ENCODE measurements at places on chromosomes 7 and 10.

DNA sequence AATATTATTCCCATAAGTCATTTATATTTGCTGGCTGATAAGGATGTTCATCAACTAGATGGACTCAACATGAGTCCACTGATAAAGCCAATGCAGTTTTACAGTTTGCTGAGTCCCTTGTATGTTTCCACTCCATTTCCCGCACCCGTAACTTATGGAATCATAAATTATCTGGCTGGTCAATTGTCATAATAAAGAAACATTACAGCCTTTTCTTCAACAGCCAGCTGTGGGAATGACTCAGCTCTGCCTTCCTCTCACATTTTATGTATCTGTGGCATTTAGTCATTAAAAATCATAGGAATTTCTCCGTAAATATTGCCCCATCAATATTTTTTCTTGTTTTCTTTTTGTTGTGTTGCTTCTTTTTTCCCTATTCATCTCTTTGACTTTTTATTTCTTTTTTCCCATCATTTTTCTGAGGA, 22.3 kb upstream of the TMEM26 start:
- DNase-seq = no peak

DNA sequence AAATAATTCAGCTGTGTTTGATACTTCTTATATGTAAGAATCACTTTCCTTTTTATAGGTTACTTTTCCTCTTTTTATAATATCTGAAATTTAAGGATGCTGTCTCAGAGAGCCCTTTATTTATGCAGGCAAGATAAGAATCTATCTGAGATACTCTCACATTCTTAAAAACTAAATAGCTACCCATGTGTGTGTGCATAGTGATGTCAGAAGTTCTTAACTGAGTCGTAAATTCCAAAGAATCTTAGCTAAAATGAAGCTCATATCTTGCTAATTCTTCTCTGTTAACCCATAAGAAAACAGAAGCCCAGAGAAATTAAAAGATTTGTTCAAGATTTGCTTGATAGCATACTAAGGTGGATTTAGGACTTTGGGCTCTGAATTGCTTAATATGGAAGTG, 118.5 kb downstream of the PCDH15 start:
- DNase-seq = no peak

- peak; percentile 85 for DNase-seq
Observed at GRCh38 chr10:1109795-1110673, 53.8 kb downstream of the WDR37 start.

DNA sequence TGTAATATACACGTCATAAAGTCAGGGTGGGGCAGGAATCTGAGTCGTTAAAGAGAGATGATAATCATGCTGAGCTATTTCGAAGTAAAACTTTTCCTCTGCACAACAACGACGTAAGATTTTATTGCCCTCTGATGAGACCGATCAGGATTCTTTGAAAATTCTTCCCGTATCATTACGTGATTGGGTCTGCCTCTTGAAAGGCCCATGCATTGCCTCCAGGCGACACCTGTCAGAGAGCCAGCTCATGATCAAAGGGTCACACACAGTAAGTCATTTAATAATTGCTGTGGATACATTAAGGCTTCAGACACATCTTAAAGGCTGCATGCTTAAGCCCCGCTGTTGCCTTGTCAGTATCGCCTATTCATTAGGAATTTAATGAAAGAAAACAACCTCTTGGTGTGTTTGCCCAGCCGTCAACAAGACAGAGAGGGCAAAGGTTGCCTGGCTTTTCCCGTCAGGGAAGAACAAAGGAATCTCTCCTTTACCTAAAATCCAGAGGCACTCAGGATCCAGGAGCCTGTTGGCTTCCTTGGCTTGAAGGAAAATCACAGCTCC, 189.0 kb upstream of the SH2B2 start:
- DNase-seq = no peak

GRCh38 chr7:148495605-148496004, 95.0 kb upstream of the C7orf33 start:
- no peak for DNase-seq

- no peak for DNase-seq
Observed at GRCh38 chr10:26093229-26093628, 123.3 kb upstream of the GAD2 start.

DNA sequence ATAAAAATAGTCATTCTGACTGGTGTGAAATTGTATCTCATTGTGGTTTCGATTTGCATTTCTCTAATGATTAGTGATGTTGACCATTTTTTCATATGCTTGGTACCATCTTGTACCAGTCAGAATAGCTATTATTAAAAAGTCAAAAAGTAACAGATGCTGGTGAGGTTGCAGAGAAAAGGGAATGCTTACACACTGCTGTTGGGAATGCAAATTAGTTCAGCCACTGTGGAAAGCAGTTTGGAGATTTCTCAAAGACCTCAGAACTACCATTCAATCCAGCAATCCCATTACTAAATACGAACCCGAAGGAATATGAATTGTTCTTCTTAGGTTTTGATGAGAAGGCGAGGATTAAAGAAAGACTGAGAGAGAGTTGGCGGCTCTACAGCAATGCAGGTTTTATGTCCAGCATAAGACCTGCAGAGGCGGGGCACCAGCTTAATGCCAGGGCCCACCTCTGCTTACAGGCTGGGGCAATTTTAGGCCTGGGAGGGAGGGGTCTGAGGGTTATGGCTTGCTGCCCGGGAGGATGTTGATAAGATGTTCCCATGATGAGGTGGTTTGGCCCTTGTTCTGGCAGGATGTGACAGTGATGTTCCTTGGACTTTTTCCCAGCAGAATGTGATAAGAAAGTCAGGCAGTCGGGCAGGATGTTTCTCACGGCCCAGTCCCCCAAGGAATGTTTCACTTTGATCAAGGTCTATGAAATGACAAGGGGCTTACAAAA, 74.4 kb downstream of the MEST start:
- peak; percentile 34 for DNase-seq

GRCh38 chr7:41573443-41573842, 129.4 kb downstream of the INHBA start:
- DNase-seq = no peak

DNA sequence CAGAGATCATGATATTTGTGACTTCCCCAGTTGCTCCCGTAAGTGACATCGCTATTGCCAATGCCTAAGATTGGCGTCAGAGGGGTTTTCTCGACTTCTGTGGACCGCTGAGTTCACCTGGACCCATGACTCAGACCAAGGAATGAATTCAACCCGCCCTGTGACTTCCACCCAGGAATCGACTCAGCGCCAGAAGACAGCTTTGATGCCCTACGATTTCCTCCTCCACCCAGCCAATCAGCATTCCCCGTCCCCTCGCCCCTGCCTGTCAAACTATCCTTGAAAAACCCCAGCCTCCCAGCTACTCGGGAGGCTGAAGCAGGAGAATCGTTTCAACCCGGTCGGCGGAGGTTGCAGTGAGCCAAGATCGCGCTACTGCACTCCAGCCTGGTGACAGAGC, 58.3 kb downstream of the MICALL2 start:
- DNase-seq = no peak

- peak; percentile 79 for DNase-seq
Observed at GRCh38 chr7:74092964-74093471, 9.4 kb downstream of the LIMK1 start.

DNA sequence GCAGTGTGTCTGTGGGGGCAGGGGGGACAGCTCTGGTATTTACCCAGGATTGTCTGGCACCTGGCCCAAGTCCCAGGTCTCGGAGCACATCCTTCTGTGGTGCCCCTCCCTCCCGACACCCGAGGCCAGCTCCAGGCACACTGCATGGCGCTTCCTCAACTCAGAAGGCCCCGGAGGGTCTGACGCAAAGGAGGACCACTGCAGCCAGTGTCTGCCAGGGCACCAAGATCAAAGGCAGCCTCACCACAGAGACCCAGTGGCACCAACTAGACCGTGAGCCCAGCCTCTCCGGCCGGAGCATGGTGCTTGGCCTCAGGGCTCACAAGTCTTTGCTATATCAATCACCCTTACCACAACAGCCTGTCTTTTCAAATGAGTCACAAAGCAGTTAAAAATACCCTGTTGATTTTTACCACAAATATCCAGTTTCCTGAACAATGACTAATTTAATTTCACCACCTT, 99.3 kb upstream of the DDC start:
- DNase-seq = peak; percentile 62

DNA sequence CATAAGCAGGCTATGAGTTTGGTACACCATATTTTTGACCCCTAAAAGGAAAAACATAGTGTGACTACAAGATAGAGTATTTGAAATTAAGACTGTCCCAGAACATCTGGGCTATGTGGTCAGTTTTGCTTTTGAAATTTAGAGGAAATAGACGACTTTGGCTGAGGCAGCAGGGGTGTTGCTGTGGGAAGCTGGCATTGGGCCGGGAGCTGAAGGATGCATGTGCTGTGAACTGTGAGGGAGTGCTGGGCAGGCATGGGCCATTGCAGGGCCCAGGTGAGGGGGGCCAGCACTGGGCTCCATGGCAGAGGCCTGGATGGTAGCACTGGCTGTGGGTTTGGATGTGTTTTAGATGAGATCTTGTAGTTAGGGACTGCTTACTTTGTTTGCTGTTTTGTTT, 168.3 kb downstream of the BMPER start:
- no peak for DNase-seq

DNA sequence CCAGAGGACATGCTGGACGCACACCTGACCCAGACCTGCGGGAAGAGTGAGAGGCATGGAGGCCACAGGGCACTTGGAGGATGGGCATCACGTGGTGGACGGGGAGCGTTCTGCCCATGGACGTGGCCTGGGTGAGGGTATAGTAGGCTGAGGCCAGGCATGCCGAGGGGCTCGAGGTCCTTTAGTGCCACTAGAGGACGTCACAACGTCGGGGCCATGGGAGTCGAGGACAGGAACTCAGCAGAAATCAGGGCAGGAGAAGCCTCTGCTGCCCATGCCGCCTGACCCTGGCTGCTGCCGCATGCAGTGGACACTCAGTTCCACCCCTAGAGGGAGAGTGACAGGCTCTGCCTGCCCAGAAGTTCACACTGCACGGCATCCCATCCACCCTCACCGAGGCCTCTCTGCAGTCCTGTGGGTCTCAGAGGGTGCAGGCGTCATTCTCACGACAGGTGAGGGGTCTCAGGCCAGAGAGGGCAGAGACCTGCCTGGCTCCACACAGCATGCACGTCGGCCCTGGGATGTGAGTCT, 198.7 kb downstream of the ADARB2 start:
- no peak for DNase-seq

DNA sequence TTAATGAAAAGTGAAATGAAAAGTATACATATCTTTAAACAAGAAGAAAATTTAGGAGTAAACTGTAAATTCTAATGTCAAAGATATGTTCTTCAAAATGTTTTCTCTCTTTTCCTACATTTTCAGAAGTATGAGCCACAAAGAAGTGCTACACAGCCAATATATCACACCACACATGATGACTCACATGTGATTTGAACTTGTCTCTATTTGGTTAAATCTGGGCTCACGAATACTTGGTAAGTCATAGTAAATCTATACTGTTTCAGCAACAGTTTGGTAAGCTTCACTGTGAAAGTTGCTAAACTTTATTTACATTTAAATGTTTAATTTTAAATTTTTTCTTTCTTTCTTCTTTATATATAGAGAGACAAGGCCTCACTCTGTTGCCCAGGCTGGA, 380.6 kb upstream of the IGFBP3 start:
- DNase-seq = no peak

GRCh38 chr10:112235141-112235540, 48.1 kb upstream of the TECTB start:
- no peak for DNase-seq

- DNase-seq = no peak
Observed at GRCh38 chr10:82420001-82420400, 545.0 kb downstream of the NRG3 start.

GRCh38 chr7:18508443-18509427, 13.2 kb downstream of the HDAC9 start:
- peak; percentile 30 for DNase-seq

- peak; percentile 49 for DNase-seq
Observed at GRCh38 chr10:74328388-74328787, 177.4 kb downstream of the ADK start.

Measured in hematopoietic multipotent progenitor cell treated with erythropoietin and hydrocortisone succinate and interleukin-3 and kit ligand, for 4 days (in vitro differentiated cells).